ENCODE measurements at places on chromosomes 13 and 19.
A peak's percentile ranks its signal among the peaks of the same experiment; 100 is the strongest.

- no peak for DNase-seq
Measured at GRCh38 chr13:101965096-101965495, 436.8 kb downstream of the FGF14 start.

GRCh38 chr19:1760020-1760419 lies 6.7 kb downstream of the ONECUT3 start:
- no peak for DNase-seq

- DNase-seq, result no peak
Measured at GRCh38 chr13:104683789-104684188, 1617.6 kb upstream of the SLC10A2 start.

DNA sequence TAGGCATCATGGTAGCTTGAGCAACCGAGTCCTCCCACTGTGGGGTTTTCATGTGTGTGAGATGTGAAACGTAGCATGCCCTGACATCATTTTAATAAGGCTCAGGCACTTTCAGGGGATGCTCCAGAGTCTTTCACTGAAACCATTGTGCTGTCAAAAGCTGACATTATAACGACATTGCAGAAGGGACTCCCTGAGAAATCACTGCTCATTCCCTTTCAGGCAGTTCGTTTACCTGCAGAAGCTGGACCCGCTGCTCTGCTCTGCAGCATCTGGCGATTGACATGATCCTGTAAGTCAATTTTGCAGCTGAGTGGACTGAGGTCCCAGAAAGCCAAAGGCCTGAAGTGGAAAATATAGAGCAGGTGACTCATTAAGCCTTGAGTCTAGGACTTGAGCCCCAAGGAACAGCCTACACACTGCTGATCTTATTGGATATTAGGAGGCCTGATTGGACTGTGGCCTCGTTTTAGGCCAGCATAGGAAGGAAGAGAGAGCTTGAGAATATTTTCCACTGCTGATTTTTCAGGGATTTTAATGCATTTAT lies 54.0 kb upstream of the CNMD start:
- no peak for DNase-seq

GRCh38 chr19:3274942-3275582 lies 50.6 kb downstream of the CELF5 start:
- DNase-seq, result peak; percentile 44

DNA sequence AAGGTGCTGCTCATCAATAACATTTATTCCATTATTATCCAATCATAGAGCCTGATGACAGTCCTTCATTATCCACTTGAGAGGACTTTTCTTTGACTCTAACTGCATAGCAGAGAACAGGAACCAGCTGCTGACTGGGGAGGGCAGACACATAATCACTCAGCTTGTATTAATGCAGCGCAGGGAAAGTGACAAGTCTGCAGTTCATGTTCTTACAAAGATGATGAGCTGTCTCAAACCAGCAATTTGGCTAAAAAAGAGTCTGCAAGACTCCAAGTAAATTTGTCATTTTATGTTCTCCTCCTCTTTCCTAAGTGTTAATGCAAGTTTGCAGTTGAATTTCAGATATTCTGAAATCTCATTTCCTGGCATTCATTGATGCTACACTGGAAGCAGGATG lies 40.0 kb upstream of the CBY2 start:
- no peak for DNase-seq

- DNase-seq, result no peak
Measured at GRCh38 chr13:27274631-27275030, 4.0 kb downstream of the RASL11A start.

DNA sequence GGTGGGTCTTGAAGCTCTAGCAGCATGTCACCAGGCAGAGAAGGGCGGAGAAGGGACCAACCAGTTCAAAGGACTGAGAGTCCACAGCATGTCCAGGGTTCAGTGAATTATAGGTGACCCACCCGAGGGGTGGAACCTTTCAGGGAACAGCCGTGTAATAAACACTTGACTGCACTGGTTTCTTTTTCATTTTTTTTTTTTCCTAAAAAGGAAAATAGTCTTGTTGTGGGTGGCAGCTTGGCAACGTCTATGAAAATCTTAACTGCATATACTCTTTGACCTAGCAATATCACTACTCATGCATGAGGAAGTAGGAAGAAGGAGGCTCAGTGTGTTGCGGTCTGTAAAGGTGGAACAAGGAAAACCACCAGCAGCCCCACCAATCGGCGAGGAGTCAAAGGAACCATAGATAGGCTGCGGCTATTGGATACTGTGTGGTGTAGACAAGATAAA lies 13.0 kb upstream of the MYH14 start:
- no peak for DNase-seq

DNA sequence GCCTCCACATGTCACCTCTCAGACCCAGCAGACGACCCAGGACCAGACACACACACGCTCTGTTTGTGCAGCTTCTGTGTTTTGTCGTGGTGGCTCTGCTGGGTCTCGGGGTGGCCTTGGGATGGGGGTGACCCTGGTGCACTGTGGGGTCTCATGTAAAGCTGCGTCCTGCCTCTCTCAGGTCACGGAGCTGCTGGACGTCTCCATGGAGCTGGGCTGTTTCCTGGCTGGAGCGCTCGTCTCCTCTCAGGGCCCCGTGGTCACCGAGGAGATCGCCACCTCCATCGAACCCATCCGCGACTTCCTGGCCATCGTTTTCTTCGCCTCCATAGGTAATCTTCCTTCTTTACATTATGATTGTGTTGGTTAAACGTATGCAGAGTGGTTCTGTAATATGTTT lies 45.4 kb upstream of the TFDP1 start:
- no peak for DNase-seq
